Large intestine (tissue), 12 donors: ENCODE measurements at places on chromosomes 11 and 22. TPM values are rescaled to one million over a fixed set of nuclear protein-coding genes. Genes with fewer than 3 reads are reported as not detected.

GRCh38 chr11:24496386-24496735 is 492 bp upstream of the LUZP2 start:
- no peak for DNase-seq

GLB1L2 gene
- 6.7 TPM for polyA plus RNA-seq

MMP27 gene
- polyA plus RNA-seq, result 0.24 TPM

DNA sequence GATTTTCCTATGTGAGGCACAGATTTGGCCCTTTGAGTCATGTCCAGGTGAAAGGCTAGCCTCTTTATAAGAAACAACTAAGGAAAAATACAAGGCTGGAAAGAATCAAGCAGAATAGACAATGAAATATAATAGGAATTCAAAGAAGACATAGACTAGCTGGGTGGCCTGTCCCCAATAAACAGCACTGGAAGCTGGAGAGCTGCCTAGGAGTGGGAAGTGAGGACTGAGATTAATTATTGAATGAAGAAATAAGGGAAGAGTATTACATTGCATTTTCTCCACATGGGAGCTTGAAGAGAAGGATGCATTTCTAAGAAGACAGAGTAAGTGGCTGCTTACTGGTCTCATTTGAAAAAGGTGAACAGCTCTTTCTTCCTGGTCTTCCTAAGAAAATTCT is 100.0 kb downstream of the CCDC34 start:
- no peak for DNase-seq

ST3GAL4 gene
- polyA plus RNA-seq, result 20.4 TPM

DNA sequence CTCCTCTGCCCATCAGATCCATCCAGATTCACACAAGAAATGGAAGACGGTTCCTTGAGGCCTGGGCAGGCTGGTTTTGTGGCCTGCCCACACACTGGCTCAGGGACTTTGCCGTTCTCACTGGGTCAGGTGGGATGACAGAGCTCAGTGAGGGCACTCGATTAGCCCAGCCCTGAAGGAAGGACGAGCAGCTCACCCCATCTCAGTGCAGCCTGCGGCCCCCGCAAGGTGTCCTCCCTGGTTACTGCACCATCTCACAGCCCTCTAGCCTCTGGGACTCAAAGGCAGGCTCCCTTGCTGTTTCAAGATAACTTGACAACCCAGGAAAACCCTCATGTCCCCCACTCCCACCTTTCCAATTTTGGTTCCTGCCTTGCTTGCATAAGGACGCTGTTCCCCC is 4.2 kb downstream of the SLC16A8 start:
- DNase-seq, result no peak

DNA sequence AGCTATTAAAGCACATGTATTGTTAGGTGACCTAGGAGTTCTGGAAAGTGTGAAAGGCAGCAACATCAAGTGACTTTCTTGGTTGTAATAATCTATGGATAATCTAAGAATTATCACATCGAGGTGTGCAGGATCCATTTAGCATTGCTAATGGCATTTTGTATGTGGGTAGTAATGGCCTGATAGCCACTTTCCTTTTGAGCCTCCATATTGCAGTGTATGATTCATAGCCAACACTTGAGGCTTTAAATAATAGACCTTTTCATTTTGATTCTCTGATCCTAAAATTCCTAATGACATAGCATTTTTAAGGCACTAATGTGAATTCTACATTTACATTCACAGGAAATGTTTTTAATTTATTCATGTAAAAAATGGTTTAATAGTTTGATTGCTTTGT is 759.4 kb downstream of the NELL1 start:
- no peak for DNase-seq
